NAMALWA (cell line): ENCODE measurements at places on chromosomes 7 and 10.

- no peak for DNase-seq
These were observed 175.5 kb downstream of the RNF216 start for GRCh38 chr7:5605775-5606634.

GRCh38 chr7:146700015-146700560, 583.5 kb downstream of the CNTNAP2 start:
- DNase-seq: no peak

DNA sequence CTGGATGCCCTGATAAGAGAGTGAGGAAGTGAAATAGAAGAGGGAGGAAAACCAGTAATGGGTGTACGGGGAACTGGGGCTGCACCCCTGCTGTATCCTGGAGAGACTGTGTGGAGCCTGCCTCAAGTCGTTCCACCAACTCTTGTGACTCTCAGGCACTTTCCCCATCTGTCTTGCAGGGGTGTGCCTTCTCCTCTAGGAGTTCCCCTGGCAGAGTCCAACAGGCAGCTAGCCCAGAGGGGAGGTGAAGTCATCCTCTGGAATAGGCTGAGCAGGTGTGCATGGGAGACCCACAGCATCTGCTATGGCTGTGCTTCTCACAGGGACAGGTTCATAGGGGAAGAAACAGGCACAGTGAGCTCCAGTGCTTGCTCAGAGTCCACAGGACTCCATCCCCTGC, 46.8 kb downstream of the WIPF3 start:
- no peak for DNase-seq

DNA sequence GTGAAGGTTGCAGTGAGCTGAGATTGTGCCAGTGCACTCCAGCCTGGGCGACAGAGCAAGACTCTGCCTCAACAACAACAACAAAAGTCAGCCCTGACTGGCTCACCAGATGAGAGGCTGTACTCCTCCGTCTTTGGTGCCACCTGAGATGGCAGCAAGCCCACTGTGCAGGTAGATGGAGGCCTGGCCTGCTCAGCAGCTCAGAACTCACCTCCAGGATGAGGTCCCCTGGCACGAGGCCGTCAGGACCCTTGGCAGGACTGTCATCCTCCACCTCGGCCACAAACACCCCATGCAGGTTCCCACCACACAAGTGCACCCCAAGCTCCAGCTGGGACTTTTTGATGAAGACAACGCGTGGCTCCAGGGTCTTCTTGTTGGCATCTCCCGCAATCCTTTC, 117.2 kb downstream of the DLG5 start:
- no peak for DNase-seq

DNA sequence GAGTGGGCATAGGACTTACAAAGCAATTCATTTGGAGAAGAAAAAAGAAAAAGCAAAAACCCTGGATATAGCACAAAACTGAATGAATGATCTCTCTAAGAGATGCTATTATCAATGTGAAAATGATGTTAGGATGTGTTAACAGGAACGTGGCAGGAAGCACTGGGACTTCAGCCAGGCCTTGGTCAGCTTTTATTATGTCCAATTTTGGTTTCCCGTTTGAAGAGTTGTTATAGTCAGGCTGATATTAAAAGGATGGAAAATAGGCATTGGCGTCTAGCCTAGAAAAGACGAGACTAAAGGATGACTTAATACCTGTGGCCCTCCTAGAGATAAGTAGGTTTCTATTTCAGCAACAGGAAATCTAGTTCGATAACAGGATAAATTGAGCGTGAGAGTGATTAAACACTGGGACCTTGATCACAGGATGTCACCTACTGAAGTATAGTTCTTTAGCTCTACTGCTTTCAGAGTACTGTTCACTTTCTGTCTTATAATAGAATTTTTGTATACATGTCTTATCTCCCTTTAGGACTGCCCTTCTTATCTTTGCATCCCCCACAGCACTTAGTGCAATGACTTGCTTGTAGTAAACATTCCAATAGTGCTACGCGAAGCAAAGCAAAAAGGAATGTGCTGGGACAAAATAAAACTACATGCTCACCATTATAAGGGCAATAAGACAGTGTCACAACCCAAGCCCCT, 99.8 kb upstream of the AGBL3 start:
- no peak for DNase-seq

DNA sequence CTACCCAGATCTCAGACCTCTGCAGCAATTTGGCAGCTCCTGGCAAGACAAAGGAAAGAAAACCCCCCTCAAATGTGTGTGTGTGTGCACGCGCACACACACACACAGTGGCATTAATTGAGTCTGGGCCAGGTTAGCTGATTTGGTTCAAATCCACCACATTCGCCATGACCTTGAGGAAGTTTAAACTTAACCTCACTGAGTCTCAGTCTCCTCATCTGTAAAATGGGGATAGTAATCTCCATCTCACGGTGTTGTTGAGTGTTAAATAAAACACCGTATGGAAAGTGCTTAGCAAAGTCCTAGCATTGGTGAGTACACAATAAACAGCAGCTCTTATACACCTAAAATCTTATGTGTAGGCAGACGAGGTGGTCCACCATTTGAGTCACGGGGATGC, 4.9 kb downstream of the LOXL4 start:
- peak; percentile 4 for DNase-seq

GRCh38 chr7:109527833-109528232, 958.2 kb downstream of the DNAJB9 start:
- DNase-seq: no peak

- DNase-seq: no peak
These were observed 6.1 kb downstream of the PSTK start for GRCh38 chr10:122986335-122986734.

DNA sequence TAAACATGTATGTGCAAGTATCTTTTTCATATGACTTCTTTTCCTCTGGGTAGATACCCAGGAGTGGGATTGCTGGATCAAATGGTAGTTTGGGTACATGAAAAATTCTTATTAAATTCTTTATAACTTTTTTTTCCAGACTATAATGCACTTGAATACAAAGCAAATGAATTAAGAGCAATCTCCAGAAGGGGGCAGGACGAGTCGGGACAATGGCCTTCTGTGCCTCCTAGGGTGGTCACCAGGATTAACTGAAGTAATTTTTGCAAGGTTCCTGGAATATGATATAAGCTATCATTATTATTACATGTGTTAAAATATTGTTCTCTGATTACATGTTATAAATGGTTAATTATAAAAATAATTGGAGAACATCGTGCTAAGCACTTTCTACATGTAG, 127.2 kb downstream of the PPP1R17 start:
- peak; percentile 16 for DNase-seq

DNA sequence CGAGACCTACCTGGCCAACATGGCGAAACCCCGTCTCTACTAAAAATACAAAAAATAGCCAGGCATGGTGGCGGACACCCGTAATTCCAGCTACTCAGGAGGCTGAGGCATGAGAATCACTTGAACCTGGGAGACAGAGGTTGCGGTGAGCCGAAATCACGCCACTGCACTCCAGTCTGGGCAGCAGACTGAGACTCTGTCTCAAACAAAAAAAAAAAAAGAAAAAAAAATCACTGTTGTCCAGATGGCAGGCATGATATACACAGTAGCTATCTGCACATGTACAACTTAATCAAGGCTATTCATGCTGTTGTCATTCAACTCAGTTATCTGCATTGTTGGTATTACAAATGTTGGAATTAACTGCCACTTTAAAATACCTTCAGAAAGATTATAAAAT, 55.3 kb downstream of the BRAF start:
- no peak for DNase-seq

DNA sequence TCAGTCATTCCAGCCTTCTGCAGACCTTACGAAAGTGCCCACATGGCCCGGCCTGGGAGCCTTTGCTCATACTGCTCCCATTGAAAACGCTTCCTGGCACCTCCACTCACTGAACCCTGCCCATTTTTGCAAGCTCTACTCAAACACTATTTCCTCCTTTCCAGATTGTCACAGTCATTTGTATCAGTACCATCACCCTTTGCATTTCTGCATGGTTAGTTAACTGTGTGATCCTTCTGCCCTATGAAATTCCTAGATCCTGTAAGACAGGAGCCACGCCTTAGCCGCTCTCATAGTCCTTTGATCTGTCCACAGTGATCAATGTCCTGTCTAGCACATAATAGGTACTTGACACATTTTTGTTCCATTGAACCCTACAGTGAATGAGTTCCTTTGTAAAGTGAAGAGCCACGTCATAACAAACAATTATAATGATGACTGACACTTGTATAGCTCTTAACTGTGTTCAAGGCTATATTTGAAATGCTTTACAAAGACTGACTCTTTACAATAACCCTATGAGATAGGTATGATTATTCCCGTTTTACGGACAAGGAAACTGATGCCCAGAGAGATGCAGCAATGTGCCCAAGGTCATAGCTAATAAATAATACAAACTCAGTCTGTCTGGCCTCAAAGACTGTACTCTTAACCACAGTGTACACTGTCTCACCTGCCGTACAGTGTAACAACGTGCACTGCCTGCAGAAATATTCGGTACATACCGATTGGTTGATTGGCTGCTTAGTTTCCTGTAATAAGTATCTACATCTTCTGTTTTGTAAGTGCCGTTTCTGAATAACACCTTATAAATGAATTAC, 16.6 kb upstream of the ITIH2 start:
- DNase-seq: no peak

- DNase-seq: peak; percentile 10
These were observed 683.9 kb downstream of the MAGI2 start for GRCh38 chr7:78769481-78770101.

- peak; percentile 32 for DNase-seq
These were observed 66.6 kb downstream of the GPR37 start for GRCh38 chr7:124698964-124699363.
